Right renal pelvis (tissue), 4 donors: ENCODE measurements at places on chromosomes 11 and 22. TPM values are rescaled to one million over a fixed set of nuclear protein-coding genes. Genes with fewer than 3 reads are reported as not detected.
A peak's percentile ranks its signal among the peaks of the same experiment; 100 is the strongest.

Gene CYB5R2
- 27.5 TPM for polyA plus RNA-seq

Gene DEFB131B
- 1.0 TPM for polyA plus RNA-seq

Gene MMP1
- polyA plus RNA-seq: not detected

Gene TEAD1
- polyA plus RNA-seq: 89.2 TPM

Gene HIC2
- polyA plus RNA-seq: 9.0 TPM

Gene CABP4
- polyA plus RNA-seq: 0.45 TPM

Gene NXF1
- 129 TPM for polyA plus RNA-seq

Gene CLMP
- polyA plus RNA-seq: 36.1 TPM

Gene CD248
- polyA plus RNA-seq: 70.8 TPM

Gene RASD2
- polyA plus RNA-seq: 1.9 TPM

Gene SERHL2
- polyA plus RNA-seq: 6.1 TPM

DNA sequence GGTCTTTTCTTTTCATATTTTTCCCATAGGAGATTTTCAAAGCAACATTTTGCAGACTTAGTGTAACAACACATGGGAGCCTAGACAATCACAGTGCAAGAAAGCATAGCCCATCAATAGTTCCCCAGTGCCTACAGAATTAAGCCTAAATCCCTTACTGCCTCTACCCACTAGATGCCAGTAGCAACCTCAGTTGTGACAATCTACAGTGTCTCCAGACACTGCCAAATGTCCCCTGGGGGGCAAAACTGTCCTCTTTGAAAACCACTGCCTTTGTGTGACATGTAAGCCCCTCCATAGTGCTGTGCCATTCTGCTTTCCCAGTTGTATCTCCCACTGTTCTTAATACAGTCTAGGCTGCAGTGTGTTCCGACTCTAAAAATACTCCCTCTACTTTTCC, 1329.0 kb downstream of the LRRC4C start:
- DNase-seq: no peak

DNA sequence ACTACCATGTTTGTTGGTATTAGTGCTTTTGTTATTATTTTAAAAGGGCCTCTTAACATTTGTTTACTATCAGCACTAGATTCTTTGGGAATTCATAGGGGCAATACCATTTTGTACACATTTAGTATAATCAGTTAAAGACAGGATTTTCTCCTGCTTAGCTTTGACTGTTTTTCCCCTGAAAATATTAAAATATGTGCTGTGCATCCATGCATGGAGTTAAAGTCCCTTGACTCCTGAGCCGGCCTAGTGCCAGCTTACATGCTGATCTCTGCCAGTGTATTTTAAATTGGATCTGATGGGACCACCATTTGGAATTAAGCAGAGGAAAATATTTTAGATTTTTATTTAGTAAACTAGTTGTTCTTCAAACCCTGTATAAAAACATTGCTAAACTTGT, 161.4 kb downstream of the METTL15 start:
- no peak for DNase-seq

GRCh38 chr22:43858156-43858895, 4.0 kb downstream of the SULT4A1 start:
- DNase-seq: no peak

DNA sequence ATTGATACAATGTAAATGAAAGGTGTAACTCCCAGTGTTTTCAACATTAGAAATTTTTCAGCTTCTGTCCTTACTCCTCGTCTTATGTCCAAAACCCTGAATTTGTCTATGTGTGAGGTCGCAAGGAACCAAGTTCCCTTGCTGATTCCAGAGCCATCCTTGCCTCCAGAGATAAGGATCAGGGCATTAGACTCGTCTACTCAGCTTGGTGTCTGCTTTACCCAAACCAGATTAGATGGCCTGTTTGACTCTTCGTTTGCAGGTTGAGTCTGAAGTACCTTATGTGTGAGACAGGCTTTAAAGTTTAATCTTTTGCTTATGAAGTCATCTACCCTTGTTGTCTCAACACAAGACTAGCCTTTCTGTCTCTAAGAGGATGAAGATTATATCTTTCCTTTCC, 55.6 kb downstream of the SPECC1L start:
- DNase-seq: no peak

DNA sequence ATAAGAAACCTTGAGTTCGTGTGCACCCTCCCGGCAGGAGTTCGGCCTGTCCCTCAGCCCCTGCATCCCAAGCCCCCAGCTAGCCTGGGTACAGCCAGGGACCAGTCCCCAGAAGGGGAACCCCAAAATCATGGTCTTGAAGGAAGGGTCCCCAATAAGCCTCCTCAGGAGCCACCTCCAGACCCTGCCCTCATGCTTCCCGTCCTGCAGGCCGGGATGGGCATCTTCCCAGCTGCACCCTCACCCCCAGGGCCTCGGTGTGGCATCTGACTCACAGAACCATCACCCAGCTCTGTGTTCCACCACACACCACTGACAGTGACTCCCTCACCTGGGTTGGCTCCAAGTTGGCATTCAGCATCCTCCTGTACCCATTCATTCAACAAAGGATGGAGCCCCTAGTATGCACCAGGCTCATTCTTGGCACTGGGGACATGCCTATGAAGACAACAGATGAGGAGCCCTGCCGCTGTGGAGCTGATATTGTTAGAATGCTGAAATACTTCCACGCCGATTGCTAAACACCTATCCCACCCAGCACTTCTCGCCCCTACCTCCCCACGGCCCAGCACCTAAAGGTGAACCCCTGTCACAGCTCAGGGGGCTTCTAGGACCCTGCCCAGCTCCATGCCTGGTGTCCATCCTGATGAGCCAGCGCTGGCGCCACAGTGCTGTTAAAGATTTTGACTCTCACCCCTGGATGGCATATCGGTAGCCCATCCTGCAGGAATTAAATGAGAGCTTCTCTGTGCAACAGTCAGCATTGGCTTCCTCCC, 77.8 kb downstream of the BUD13 start:
- DNase-seq: no peak

DNA sequence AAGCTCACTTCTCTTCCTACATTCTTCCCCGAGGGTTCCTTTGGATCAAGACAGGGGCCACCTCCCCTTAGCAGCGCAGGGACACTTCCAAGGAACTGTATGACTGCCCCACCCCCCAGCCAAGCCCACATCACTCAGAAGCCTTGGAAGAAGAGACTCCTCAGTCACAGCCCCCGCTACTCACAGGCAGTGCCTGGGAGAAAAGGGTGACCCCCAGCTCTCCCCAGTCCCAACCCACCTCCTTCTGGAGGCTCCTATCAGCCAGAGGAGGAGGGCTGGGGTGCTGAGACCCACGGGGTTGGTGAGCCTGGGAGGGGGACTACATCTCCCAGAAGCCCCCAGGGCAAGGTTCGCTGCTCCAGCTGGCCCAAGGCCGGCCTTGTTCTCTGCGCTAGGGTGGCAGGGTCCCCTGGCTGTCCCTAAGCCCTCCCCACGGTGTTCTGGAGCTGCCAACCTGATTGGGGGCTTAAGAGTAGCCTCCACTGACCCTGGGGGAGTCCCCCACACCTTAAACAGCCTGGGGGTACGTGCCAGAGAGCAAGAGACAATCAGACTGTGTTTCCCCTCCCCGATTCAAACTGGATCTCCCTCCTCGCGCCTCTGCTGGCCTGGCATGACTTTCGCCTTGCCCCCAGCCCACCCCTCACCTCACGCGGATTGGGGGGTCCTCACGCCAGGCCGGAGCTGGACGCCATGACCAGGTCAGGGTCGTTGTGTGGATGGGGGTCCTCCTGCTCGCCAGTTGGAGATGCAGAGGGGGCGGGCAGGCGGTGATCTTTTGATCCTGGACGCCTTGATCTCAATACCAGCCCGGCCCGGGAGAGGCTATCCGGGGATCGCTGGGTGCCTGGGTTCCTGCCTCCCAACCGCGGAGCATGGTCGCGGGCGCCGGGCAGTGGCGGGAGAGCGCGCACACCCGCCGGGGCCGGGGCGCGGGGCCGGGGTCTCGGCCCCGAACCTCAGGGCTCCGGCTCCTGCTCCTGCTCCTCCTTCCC, 838 bp downstream of the BCL9L start:
- DNase-seq: no peak

DNA sequence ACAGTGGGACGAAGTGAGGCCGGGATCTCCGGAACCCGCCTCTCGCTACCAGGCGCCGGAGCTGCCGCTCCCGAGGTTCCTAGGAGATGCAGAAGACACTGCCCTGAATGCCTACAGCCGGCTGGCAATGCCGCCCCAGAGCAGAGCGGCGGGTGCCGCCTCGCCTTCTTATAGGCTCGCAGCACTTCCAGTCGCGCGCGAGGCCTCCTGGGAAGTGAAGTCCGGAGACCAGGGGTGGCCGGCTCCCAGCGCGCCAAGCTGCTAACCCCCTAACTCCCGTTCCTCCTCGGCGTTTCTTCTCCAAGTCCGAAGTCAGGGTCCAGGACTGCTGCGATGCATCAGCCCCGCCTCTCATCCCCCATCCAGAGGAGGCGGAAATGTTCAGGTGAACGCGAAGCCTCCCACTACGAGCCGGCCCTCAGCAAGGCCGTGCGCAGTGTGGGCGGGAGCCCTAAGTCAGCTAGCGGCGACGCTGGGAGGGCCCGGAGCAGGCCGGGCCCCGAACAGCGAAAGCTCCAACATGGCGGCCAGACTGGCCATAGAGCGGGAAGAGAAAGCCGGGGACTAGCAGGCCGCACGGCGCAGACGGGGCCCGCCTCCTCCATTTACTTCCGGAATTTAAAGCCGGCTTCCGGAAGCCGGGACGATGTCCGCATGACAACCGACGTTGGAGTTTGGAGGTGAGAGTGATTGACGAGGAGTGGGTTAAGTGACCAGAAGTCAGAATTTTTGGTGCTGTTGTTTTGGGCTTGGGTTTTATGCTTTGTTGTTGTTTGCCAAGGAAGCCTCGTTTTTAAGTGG, at the start of the genes CYB561A3 and TMEM138:
CYB561A3 (minus strand) TSS at position 142 of the 801 bp plus-strand sequence. CDS start 5,169 bp downstream, outside the sequence.
TMEM138 (plus strand) TSS at position 634 of the 801 bp plus-strand sequence. CDS start 2,017 bp downstream, outside the sequence.
- DNase-seq: peak; percentile 89

- DNase-seq: no peak
Measured at GRCh38 chr22:49086606-49087157, 741.0 kb downstream of the BRD1 start.

DNA sequence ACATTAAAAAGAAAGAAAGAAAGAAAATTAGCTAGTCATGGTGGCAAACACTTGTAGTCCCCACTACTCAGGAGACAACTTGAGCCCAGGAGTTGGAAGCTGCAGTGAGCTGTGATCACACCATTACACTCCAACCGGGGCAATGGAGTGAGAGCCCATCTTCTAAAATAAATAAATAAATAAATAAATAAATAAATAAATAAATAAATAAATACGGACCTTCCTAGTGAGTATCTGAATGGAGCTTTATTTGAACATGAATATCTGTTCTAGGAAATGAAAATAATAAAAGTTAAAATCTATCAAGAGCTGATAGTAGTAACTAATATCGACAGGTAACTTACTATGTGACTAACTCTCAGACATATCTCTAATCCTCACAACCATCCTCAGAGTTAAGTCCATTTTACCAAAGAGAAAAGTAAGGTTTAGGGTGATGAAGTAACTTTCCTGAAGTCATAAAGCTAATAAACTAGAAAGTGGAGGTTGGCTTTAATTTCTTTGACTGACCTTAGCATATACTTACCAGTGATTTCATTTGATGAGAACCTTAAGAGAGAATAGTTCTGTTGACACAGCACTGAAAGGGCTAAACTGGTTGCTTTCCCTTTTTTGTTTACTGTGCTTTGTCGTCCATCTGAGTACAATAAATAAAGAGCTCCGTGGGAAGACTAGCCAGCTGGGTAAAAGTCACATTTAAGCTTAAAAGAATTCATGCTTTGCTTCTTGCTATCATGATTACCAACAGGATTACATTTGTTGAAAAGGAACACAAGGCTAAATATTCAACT, 22.4 kb downstream of the ENTHD1 start:
- DNase-seq: no peak

DNA sequence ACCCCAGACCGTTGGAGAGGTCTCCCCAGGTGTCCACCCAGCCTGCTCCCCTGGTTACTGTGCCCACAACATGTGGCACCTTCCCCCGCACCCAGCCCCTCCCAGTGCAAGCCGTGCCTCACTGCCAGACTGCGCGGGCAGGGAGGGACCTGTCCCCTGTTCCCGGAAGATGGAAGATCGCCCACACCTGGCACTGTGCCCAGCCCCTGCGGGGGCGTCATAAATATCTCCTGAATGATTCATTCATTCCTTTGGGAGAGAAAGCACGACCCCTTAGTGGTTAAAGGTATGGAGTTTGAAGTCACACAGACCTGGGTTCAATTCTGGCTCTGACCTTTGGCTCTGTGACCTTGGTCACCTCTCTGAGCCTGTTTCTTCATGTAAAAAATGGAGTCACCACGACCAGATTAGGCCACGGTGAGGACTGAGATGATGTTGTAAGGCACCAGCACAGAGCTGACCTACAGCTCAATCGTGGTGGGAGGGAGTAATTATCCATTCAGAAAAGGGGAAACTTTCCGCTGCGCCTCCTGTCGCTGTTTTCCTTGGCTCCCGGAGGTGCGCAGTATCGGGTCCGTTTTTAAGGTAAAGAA, 497 bp upstream of the SYT12 start:
- DNase-seq: no peak

- no peak for DNase-seq
Measured at GRCh38 chr22:30803679-30804078, 109.0 kb downstream of the OSBP2 start.

DNA sequence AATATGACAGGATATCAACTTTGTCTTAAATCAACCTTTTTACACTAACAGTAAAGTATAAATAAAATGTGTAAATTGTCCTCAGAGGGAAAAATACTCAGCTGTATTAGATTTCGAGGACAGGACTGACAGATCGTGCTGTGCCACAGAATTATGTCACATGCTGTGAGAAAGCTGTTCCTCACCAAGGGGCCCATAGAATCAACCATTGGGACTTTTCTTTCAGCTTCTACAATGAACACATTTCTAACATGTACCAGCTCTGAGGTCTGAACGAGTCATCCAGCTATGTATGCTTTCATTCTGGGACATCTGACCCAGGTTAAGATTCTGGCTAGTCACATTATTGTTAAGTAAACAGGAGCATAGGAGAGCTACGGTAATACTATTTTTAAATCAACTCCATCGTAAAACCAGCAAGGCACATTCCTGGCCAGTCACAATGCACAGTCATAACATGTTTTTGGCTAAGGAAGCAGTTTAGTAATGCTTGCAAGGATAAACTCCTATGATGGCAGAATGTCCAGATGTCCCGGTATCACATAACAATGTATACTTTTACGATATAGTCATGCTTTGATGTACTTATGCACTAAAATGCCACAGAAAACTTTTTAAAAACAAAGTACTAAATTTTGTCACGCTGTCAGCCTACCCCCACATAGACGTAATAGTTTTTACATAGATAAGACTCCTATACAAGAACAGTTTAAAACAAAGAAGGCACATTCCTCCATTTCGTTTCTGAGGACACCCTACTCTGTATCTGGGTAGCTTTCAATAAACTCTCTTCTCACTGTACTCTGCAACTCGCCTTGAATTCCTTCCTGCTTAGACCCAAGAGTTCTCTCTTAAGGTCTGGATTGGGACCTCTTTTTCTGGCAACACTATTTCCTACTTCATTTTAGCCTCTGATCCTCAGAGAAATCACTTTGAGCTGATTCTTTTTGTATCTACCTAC, 27.4 kb downstream of the ZNF214 start:
- DNase-seq: no peak
